ENCODE measurements at places on chromosomes 2 and 18.

DNA sequence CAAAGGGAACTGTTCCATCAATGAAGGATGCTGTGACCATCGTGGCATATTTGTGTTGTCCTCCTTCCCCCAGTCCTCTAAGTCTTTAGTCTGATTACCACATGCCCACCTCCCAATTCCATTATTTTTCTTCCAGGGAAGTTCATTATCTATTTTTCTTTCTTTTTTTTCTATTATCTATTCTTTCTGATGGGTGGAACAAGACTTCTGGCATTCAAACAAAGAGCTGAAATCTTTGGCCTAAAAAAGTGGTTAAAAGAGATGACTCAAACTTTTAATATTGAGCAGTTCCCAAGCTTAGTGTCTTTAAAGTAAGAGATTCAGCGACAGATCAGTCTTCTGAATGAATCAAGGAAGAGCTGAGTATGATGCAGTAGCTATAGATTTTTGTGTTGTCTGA is 66.6 kb downstream of the DIS3L2 start:
- no peak for DNase-seq

DNA sequence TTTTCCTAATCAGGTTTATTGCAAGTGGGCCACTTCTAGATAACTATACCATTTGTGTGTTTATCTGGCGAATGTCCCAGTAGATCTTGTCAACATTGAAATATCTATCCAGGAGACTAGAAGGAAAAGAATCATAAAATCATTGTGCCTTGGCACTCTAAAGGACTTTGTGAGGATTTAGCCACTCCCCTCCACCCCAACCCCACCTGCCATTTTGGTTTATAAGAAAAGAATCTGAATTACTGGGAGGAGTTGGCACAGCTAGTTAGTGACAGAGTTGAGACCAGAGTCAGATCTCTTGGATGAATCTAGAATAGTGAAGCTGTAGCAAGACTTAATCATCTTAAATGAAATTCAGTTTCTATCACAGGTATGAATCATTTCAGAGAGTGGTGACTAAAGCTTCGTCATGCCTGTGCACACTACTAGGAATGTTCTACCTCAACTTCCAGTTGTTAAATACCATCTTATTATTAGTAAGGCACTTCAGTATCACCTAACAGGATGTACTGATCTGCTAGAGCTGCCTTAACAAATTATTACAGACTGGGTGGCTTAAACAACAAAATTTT is 212.7 kb upstream of the SLC14A2 start:
- DNase-seq: no peak

GRCh38 chr18:74525741-74526140 is 8.6 kb upstream of the CNDP1 start:
- no peak for DNase-seq

DNA sequence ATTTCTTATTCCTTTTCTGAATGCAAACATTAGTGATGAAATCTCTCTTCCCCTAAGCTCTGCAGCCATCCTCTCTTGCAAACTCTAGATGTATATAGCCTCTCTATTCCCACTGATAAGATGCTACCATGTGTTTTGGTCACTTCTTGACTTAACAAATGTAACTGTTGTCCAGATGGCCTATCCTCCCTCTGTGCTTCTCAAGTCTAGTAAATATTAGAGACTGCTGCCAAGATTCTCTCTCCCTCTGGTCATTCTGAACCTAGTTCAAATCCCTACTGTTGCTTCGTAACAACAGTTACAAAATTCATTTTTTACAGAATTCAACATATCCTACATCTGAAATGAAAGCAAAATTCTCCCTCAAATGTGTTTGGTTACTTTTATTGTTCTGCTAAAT is 156.6 kb downstream of the TXNL1 start:
- no peak for DNase-seq

DNA sequence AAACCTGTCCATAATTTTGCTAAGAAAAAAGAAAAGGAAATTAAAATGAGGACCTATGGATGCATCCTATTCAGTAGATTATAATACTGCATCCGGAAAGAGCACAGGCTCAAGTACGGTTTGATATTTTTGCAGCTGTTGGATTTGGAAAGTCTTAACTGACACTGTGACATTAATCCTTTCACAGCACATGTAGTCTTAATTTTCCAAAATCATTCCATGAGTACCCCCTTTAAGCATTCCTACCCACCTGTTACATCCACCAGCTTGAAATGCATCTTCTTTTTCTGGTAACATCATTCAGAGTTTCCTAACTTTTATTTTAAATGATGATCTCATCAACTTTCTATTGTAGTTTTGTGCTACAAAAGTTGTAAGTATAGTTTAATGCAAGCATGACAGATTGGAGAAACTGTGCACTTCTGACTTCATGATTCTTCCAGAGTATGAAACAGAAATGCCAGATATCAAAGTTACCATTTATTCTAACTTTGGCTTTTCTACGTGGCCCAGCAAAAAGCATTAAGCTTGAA is 113.5 kb downstream of the ESCO1 start:
- no peak for DNase-seq
